ENCODE measurements at places on chromosomes 5 and 9. TPM values are rescaled to one million over a fixed set of nuclear protein-coding genes. Genes with fewer than 3 reads are reported as not detected.

The ACTBL2 gene
- total RNA-seq = not detected

- no peak for DNase-seq
Measured at GRCh38 chr9:3045153-3045552, 201.3 kb upstream of the PUM3 start.

The C9orf152 gene
- not detected for total RNA-seq

- no peak for DNase-seq
Measured at GRCh38 chr5:17340819-17341218, 123.4 kb downstream of the BASP1 start.

- no peak for DNase-seq
Measured at GRCh38 chr5:97458851-97459250, 275.8 kb upstream of the RIOK2 start.

The PCA3 gene
- total RNA-seq = not detected

GRCh38 chr5:147384346-147385193 lies 125.3 kb downstream of the DPYSL3 start:
- DNase-seq = no peak

The FNBP1 gene
- total RNA-seq = 163 TPM

The PCDHGA3 gene
- total RNA-seq = not detected

GRCh38 chr9:78994471-78994870 lies 577.3 kb upstream of the TLE4 start:
- DNase-seq = no peak

- peak; percentile 5 for DNase-seq
Measured at GRCh38 chr9:137458194-137459151, 661 bp downstream of the NSMF start.

- DNase-seq = no peak
Measured at GRCh38 chr9:5389109-5389732, 48.5 kb downstream of the PLGRKT start.

The SNX24 gene
- 2.2 TPM for total RNA-seq

DNA sequence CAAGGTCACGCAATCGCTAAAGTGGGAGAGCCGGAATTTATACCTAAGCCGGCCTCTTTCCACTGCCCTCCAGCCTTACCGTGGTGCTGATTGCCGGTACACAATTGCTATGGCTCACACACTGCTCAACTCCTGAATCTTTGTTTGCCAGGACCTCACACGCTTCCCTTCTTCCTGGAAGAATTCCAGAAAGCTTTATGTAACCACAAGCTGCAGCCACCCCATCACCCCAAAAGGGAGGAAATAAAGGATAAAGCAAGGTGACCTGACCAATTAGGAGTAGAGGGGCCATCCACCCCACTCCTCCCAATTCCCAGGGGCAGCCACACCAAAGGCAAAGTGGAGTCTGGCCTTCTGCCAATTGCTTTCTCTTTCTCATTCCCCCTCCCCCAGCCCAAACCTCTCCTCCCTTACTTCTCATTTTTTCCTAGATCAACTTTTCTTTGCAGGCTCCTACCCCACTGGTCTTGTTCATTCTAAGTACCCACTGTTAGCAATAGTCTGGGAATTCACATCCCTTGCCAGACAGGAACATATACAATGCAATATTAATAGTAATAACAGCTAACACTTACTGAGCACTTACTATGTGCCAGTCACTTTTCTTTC lies 18.0 kb upstream of the CDC23 start:
- no peak for DNase-seq

The IFNA2 gene
- not detected for total RNA-seq

DNA sequence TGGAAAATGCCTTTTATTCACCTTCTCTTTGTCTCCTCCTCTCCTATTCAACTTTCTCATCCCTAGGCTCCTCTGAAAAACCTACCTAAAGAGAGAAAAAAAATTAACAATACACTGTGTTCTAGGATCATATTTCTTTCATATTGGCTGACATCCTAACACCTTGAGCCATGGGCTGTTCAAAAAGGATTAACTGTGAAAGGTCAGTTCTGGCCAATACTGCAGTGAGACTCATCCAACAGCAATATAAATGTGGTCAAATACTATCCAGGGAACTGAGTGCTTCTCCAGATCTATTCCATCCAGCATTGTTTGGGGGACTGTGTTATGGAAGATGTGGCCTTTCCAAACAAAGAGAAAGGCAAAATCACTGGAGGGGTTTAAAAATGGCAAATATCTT lies 131.1 kb upstream of the MOCS2 start:
- DNase-seq = no peak

The NACC2 gene
- total RNA-seq = 6.0 TPM

- DNase-seq = no peak
Measured at GRCh38 chr5:173334808-173335207, 6.6 kb upstream of the STC2 start.

DNA sequence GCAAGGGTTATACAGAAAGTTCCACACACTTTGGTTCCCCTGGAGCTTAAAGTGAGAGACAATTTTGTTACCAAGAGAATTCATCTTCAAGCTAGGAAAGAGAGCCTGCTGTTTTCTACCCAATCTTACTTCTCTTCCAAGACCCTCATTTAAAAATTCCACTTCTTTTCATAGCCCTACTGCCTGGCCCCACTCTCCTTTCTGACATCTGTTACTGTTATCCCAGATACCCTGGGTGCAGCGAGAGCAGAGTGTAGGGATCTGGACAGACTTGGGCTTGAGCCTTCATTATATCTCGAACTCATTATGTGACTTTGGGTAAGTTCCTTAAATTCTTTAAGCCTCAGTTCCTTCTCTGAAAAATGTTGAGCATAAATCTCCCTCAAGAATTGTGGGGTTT lies 263.1 kb downstream of the ASTN2 start:
- DNase-seq = no peak

DNA sequence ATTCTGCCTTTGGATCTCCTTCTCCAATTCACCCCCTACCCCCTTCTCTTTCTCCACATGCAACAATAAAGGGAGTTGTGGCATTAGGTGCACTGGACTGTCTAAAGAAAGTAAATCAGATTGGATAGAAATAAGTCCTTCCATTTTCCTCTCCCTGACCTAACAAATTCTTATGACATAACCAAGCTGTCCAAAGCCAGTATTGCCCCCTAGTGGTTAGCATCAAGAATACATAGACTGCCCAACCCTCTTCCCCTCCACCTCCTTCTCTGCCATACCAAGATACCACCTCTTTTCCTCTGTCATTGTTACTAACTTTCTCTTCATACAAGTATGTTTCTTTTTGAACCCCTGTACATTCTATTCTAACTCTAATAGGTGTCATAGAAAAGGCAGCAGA lies 45.7 kb downstream of the PPARGC1B start:
- no peak for DNase-seq

DNA sequence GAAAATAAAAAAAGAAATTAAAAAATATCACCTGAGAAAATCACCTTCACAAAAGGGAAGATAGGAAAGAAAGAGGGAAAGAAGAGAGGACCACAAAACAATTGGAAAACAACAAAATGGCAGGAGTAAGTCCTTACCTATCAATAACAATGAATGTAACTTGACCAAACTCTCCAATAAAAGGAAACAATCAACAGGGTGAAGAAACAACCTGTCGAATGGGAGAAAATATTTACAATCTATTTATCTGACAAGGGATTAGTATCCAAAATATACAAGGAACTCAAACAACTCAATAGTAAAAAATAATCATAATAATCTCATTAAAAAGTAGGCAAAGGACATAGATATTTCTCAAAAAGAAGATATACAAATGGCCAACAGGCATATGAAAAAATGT lies 135.8 kb downstream of the AGTPBP1 start:
- DNase-seq = no peak

DNA sequence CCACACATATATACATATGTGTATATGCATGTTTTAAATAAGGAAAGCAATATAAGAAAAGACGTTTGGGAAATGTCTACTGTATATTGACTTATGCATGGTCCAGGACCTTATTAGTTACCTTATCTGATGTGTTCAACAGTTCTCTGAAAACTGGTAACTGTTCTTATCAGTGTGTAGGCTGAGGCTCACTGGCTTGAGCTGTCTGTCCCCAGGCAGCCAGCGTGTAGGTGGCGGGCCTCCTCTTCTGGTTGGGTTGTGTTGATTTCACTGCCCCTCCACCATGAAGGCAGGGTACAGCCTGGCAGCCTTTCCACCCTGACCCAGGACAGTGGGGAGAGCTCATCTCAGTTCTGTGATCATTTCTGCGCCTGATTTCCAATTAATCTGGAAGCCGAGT lies 38.7 kb upstream of the SEMA4D start:
- no peak for DNase-seq

The ZNF354C gene
- 3.9 TPM for total RNA-seq

DNA sequence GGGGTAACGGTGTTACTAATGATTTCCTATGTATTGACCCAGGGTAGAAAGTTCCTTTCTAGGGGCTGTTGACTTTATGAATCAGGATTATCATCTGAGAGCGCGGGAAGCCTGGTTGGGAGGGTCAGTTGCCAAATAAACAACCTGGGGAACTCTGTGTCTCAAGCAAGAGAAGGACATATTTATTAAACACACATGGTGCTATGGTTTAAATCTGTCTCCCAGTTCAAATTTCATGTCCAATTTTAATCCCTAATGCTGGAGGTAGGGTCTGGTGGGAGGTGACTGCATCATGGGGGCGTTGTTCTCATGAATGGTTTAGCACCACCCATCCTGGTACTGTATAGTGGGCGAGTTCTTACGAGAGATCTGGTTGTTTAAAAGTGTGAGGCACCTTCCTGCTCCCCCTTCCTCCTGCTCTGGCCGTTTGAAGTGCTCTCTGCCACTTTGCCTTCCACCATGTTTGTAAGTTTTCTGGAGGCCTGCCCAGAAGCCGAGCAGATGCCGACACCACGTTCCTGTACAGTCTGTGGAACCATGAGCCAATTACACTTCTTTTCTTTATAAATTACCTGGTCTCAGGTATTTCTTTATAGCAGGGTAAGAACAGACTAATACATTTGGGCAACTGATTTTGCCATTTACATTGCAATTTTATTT lies 19.7 kb upstream of the GAS1 start:
- no peak for DNase-seq

The ACSL6 gene
- 25.0 TPM for total RNA-seq

DNA sequence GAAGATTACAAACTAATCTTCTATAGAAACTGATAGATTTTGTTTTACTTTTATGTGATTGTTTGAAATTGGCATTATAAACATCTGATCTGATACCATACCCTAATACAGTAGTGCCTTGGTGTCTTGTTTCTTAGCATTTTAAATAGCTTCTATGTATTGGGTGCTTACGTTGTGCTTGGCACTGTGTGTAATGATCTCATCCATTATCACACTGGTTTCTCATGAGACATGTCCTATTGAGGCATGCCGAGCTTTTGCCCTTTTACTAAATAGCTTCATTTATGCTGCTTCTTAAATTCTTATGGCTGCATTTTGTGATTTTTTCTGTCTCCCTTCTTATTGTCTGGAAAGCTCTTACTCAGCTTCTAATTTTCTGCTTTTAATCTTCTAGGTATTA lies 48.2 kb upstream of the TLR4 start:
- no peak for DNase-seq

DNA sequence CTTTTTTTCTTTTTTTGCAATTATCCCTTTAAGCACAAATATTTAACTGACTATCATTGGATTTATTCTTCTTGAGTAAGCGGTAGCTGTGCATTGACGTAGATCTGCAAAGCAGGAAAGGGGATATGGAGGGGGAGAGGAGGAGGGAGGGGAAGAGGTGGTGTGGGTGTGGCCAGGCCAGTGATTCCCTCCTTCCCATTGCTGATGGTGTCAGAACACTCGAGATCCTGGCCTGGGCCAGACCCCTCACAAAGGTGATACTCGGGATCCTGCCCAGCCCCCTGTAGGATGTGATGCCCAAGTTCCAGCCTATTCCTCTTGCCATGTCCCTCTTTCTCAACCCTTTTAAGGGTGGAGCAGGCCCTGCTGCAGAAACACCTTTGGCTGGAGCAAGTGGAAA lies 9.9 kb downstream of the SLC36A3 start:
- no peak for DNase-seq

GRCh38 chr9:98860871-98861293 lies 53.4 kb downstream of the GALNT12 start:
- DNase-seq = no peak

DNA sequence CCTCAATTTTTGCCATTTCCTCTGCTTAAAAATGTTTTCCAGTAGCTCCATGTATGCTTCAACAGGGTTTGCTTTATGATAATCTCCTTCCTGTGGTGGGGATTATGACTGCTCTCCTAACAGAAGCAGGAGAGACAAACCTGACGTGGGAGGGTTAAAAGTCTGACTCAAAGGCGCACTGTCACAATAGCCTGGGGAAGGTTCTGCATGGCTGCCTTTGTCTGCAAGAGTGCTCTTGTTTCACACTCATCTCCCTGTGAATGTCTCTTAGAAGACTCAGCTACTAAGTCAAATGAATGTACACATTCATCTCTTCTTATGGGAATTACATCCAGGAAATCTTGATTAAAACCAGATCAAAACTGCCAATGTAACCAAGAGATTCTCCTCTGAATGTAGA lies 90.9 kb upstream of the MTAP start:
- DNase-seq = no peak

DNA sequence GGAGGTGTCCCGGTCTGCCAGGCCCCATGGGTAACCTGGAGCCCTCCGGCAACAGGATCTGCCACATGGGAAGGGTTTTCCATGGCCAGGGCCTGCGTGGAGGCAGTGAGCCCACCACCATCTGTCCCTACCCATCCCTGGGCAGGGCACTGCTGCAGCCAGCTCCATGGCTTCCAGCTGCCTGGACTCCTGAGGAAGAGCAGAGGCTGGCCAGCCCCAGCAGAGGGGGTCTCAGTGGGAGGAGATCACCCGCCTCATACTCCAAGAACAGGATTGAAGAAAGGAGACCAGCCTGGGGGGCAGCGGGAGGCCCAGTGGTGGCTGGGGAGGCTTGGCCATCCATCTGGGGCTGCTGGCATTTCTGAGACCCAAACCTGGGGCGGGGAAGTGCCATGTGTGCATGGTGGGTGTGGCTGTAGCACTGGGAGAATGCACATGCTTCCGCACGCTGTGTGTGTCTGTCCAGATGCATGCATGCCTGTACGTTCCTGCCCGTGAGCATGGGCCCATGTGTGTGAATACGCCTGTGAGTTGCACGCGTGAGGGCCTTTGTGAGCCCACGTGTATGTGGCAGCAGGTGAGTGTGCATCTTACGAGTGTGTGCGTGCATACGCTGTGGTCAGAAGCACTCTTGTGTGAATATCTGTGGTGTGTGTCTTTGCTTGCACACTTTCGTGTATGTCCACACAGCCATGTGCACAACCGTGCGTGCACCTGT lies 78.5 kb downstream of the LMX1B start:
- no peak for DNase-seq

The PROB1 gene
- total RNA-seq = 2.2 TPM

Data from activated T-cell treated with anti-CD3 and anti-CD28 coated beads, Interleukin-2, amount 50 U/mL, for 4 hours (primary cell).